ENCODE measurements at places on chromosomes 7 and 10.

- peak; percentile 40 for DNase-seq
Observed at GRCh38 chr7:87128861-87129267, 23.4 kb upstream of the DMTF1 start.

GRCh38 chr7:24464861-24465260 is 108.4 kb upstream of the PALS2 start:
- DNase-seq: no peak

DNA sequence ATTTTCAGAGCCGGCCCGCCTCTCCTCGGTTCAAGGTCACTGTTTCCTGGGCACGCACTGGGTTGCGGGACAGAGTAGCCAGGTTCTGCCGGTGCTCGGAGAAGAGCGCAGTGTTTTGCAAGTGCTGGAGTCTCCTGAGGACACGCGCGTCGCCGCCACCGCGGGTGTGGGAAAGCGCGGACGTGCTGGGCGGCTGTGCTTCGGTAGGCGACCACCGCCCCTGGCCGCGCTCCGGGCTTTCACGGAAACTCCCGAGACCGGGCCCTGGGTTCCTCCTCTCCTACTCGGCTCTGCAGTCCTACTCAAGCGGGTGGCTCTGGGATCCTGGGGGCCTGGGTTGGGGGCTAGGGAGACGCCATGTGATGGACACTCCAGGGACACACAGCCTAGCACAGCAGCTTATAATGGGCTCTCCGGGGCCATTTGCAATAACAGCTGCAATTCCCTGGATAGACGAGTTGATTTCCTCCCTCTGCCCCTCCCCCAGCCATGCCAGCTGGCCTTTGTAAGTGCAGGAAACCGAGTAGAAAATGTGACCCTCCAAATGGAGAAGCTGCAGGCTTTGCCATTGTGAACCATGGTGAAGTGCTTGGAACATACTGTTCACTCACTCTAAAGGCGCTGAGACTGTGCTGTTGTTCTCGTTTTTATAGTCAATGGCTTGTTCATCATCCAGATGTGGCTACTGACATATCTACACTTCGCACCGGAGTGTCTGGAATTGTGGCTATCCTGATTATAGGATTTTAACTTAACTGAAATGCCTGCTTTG is 2.1 kb downstream of the FRAT1 start:
- DNase-seq: peak; percentile 72

DNA sequence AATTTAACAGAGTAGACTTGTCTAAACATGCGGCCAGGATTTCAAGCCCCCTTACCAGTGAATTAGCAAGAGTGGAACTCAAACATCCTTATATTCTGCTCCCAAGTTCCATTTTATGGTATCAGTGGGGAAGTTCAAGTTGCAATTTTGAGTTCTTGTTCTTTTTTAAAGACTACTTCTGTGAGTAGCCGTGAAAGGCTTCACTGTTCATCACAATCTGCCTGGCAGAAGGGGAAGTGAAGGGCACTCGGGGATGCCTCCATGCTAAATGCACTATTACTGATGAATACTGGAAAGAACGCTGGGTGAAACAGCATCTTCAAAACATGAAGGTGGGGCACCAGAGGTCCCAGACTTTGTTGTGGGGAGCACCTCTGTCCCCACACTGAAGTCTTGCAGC is 22.4 kb upstream of the FGL2 start:
- no peak for DNase-seq

- no peak for DNase-seq
Observed at GRCh38 chr10:49505076-49505475, 33.8 kb downstream of the ERCC6 start.

DNA sequence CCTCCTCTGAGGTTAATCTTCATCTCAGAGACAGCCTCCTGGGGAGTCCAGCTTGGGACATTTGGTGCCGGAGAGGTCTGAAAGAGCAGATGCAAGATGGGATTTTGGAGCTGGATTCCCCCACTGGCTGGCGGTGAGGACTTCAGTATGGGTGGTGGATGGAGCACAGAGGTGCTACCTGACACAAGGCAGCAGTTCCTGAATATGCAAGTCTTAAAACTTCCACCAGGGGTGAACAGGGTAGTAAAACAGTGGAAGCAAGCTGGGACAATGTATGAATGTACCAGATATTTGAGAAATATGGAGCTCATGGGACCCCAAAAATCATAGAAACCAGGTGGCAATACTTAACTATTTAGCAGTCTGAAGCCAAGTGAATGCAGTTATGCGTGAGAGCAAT is 4.8 kb upstream of the TAF3 start:
- DNase-seq: no peak

DNA sequence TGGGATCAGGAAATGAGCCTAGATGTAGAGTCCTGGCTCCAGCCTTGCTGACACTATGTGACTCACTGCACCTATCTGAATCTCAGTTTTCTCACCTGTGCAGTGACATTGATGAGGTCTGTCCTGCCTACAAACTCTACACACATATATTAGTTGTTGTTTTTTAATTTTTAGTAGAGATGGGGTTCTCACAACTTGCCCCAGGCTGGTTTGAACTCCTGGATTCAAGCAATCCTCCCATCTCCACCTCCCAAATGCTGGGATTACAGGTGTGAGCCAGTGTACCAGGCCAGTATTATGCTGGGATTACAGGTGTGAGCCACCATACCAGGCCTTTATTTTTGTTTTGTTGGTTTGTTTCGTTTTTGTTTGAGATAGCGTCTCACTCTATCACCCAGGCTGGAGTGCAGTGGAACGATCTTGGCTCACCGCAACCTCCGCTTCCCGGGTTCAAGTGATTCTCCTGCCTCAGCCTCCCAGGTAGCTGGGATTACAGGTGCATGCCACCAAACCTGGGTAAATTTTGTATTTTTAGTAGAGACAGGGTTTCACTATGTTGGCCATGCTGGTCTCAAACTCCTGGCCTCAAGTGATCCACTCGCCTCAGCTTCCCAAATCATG is 11.8 kb upstream of the DDIT4 start:
- DNase-seq: no peak

- DNase-seq: no peak
Observed at GRCh38 chr10:79319115-79319771, 28.0 kb upstream of the PPIF start.

- DNase-seq: peak; percentile 70
Observed at GRCh38 chr10:51700228-51700817, 928 bp upstream of the CSTF2T start.

DNA sequence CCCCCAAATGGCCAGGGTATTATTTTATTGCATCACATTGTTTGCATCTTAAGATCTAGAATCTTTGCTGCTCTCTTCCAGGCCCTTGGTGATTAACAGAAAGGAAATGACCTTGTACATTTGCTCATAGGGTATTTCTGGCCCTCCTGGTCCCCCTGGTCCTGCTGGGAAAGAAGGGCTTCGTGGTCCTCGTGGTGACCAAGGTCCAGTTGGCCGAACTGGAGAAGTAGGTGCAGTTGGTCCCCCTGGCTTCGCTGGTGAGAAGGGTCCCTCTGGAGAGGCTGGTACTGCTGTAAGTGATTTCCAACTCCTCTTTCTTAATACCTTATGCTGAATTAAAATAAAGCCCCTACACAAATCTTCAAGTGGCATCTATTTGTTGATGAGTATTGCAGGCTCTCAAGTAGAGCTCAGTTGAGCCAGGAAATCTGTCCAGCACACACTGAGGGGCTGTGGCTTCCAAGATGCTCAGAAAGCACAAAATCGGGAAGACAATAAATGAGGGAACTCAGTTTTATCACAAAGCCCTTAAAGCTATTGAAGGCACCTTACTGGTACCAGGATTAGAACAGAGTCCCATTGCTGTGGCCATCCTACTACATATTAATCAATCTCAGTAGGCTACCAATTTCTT is 28.2 kb downstream of the COL1A2 start:
- DNase-seq: no peak

- no peak for DNase-seq
Observed at GRCh38 chr7:150003304-150003810, 129.6 kb downstream of the ATP6V0E2 start.

DNA sequence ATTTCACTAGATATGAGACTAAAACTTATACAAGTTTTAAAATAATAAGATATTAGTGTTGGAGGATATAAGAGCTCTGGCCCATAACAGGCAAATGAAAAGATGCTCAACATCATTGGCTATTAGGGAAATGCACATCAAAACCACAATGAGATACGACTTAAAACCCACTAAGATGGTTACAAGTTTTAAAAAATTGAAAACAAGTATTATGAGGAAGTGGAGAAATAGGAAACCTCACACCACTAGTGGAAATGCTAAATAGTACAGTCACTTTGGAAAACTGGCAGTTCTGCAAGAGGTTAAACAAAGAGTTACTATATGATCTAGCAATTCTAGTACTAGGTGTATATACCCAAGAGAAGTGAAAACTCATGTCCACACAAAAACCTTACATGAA is 17.2 kb downstream of the PANK1 start:
- no peak for DNase-seq

DNA sequence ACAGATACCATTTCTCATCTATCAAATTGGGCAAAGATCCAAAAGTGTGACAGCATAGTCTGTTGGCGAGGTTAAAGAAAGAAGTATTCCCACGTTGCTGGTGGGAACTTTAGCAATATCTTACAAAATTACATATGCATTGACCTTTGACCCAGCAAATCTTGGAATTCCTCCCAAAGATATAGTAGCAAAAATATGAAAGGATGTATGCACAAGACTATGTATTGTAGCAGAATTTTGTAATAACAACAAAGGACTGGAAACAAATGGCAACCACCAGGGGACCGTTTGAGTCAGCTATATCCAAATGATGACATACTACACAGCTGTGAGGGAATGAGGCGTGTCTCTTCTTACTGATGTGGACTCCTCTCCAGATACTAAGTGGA is 50.2 kb downstream of the KCNH2 start:
- DNase-seq: no peak
